ENCODE measurements at places on chromosomes 2 and 18.

- DNase-seq, result no peak
Measured at GRCh38 chr2:47686018-47686417, 96.9 kb upstream of the MSH6 start.

DNA sequence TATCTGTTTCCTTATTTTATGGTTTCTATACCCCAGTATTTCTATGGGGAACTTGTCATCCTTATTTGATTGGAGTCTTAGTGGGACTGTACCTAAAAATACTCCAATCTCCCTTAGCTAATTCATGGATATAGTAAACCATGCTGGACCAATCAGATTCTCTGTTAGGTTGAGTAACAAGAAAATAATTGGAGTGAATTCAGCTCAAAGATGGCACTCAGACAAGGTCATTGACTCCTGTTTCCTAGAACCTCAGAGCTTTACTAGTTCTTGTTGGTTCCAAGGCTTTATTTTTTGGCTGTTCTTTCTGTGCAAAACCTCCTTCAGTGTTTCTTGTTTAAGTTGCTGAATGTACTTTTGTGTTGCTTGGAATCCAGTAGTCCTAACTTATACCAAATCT is 31.9 kb upstream of the CPS1 start:
- DNase-seq, result no peak

- no peak for DNase-seq
Measured at GRCh38 chr2:189096769-189097447, 82.7 kb downstream of the COL5A2 start.

- no peak for DNase-seq
Measured at GRCh38 chr2:239290618-239291474, 110.0 kb downstream of the HDAC4 start.

GRCh38 chr2:176188774-176189680 is 559 bp downstream of the HOXD1 start:
- DNase-seq, result no peak

Data from activated T-cell treated with anti-CD3 and anti-CD28 coated beads, Interleukin-2, amount 50 U/mL, for 4 hours (primary cell).